ENCODE measurements at places on chromosomes 3 and 15. TPM values are rescaled to one million over a fixed set of nuclear protein-coding genes. Genes with fewer than 3 reads are reported as not detected.

DNA sequence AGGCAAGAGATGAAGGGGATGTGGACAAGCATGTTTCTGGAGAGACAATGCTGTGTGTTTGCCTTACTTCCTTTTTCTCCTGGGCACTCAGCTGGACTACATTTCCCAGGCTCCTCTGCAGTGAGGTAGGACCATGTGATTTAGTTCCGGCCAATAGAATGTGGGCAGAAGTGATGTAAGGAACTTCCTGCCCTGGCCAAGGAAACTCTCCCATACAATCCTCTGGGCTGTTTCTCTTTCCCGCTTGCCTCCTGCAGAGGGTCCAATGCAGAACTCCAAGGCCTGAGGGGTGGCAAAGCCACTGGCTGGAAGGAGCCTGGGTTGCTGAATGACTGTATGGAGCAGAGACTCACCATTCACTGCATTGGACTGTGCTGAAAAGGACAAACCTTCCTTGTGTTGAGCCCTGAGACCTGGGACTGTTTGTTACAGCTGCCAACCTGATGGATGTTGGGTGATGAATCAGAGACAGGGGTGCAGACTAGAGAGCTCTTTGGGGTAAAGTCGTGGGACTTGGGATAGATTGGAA is 82.7 kb upstream of the SLC6A6 start:
- DNase-seq = no peak

DNA sequence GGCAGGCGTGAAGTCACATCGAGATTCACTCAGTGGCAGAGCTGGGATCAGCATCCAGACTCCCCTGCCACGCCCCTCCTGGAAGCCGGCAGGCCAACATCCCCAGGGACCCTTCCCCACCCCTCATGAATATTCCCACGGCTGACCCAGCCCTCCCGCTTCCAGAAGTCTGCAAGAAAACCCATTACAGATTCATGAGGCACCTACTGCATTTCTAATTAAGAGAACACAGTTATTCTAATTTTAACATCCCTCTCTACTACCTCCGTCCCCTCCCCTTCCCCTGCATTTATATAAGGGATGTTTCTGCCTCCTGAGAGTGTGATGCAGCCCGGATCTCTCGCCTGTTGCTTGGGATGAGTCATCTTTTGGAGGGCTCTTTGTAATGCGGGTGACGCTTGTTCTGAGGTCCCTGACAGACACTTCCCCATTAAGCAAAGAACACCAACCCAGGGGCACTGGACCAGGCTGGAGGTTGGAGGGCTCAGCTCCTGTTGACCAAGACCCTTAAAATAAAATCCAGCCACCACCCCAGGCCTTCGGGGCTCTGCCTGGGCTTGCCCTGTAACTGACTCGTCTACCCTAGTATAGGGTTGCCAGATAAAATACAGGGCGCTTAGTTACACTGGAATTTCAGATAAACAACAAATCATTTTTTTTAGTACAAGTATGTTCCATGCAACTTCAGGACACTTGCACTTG is 118.7 kb downstream of the NUP210 start:
- DNase-seq = no peak

- DNase-seq = no peak
Measured at GRCh38 chr15:75104804-75105557, 81.6 kb downstream of the PPCDC start.

The RTP3 gene
- polyA plus RNA-seq = not detected

DNA sequence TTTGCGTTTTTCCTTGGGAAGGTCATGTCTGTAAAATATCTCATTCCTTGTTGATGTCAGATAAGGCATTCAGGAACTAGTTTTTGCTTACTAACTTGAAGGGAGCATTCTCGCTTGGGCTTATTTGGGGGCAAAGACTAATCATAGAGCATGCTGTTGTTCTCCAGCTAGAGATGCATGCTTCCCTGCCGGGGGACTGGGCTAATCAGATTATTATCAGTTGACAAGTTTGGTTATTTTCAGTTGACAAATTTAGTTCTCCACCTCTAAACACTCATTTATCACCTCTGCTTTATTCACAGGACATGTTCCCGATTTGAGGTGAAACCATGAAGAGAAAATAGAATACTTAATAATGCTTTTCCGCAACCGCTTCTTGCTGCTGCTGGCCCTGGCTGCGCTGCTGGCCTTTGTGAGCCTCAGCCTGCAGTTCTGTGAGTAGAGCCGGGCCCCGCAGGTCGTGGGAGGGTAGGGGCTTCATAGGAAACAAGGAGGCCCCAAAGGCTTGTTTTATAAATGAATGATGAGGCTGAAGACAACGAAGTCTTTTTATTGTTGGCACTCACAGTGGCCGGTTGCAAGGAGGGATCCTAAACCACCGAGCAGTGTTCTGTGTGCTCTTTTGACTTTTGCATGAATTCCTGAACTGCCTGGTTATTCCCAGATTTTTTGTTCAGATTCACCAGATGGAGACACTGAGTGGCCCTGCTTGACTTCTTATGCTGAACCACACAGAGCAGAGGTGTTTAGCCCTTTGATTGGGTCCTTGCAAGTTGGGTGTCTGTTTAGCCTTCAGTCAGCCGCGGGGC is 28.4 kb downstream of the PXYLP1 start:
- DNase-seq = no peak

DNA sequence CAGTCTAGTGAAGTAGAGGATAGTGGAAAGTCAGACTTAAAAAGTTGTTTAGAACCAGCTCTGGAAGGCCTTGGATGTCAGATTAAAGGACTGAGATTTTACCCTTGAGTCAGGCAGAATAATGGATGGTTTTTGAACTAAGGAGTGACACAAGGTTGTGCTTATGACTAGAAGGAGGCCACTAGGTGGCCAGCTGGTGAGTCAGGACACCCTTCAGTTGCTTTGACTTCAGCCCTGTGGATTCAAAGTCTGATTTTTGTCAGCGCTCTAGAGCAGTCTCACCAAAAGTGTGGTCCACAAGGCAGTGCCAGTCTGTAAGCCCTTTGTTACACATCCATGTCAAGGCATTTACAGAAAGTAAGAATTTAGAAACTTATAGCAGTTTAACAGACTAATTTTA is 3.8 kb upstream of the GABPB1 start:
- DNase-seq = no peak

The EFCAB12 gene
- 5.4 TPM for polyA plus RNA-seq

- DNase-seq = no peak
Measured at GRCh38 chr3:101720851-101721840, 3.3 kb upstream of the CEP97 start.

DNA sequence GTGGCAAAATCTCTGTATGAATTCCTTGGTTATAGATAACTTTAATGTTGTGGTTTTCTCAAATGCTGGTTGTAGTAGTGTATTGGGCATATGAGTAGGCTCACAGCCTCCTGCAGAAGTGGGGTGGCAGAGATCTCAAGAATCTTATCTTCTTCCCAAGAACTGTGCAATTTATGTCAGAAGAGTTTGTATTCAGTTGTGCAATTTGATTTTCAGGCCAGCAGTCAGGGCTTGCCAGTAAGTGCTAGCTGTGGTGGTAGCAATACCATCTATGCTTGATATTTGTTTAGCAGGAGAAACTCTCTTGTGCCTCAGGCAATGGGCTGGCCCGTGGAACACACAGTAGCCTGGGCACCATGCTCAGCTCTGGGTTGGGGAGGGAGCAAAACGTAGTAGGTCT is 58.4 kb upstream of the GOLIM4 start:
- no peak for DNase-seq

The PDZRN3 gene
- polyA plus RNA-seq = 43.8 TPM

DNA sequence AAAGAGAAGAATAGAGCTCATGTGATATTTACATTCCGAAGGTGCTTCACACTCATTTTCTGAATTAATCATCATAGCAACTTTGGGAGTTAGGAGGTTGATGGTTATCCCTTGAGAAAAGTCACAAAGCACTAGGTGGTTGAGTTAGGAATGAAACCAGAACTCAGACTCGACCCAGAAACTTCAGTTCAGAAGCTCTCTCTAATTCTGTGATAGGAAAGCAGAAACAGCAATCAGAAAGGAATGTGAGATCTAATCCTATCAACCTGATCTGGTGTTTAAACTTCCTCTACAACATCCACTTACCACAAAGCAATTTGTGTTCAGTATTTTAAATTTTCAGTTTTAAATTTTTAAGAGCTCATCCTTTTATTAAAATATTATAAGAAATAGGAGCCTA is 211.2 kb downstream of the CNTN3 start:
- no peak for DNase-seq

The CYP1A2 gene
- polyA plus RNA-seq = 0.25 TPM

The TMEM40 gene
- 2.4 TPM for polyA plus RNA-seq

The FBN1 gene
- 80.8 TPM for polyA plus RNA-seq
